ENCODE measurements at places on chromosomes 7 and 10. TPM values are rescaled to one million over a fixed set of nuclear protein-coding genes. Genes with fewer than 3 reads are reported as not detected.

- H3K4me3 ChIP-seq, result no peak overlapping the region
- H3K27ac ChIP-seq, result no peak overlapping the region
- H3K4me1 ChIP-seq, result no peaks in the 10 kb centered on the region
- no peak for DNase-seq
Observed at GRCh38 chr7:91618776-91619765, 261.4 kb downstream of the MTERF1 start.

ACTL6B gene
- not detected for total RNA-seq

GRCh38 chr10:86664341-86665217 lies 3.7 kb upstream of the LDB3 start:
- no peaks in the 10 kb centered on the region for H3K27me3 ChIP-seq
- DNase-seq, result no peak
- H3K27ac ChIP-seq, result no peak overlapping the region

CLDN15 gene
- total RNA-seq, result 20.3 TPM

TMEM225B gene
- 0.70 TPM for total RNA-seq

UPK3BL2 gene
- total RNA-seq, result 7.7 TPM

CYP3A4 gene
- total RNA-seq, result not detected

- H3K27ac ChIP-seq, result no peak overlapping the region
- H3K27me3 ChIP-seq, result no peaks in the 10 kb centered on the region
- H3K36me3 ChIP-seq, result no peaks in the 10 kb centered on the region
- no peak overlapping the region for H3K4me3 ChIP-seq
Observed at GRCh38 chr10:82211346-82211745, 336.4 kb downstream of the NRG3 start.

GRCh38 chr10:112461029-112461887 lies 14.2 kb downstream of the VTI1A start:
- H3K27ac ChIP-seq, result no peak overlapping the region
- DNase-seq, result no peak
- H3K4me1 ChIP-seq, result no peaks in the 10 kb centered on the region
- H3K27me3 ChIP-seq, result no peaks in the 10 kb centered on the region

CEP55 gene
- 44.4 TPM for total RNA-seq

GRCh38 chr7:70807650-70808049 lies 324.3 kb upstream of the GALNT17 start:
- no peaks in the 10 kb centered on the region for H3K27me3 ChIP-seq
- no peak for DNase-seq
- H3K27ac ChIP-seq, result no peak overlapping the region
- no peaks in the 10 kb centered on the region for H3K36me3 ChIP-seq

HOXA6 gene
- not detected for total RNA-seq

DNA sequence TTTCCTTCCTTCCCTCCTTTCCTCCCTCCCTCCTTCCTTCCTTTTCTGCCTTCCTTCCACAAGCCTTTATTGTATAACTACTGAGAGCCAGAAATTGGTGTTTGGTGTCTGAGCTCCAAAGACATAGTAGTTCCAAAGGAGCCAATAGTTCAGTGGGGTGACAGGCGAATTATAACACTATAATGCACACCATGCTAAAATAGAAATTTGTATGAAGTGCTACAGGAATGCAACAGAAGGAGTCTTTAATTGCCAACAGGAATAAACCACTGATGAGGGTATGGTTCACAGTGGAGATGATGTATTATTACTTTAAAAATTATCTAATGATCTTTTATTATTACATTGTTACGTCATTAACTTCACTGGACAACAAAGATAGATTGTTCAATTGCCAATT lies 158.8 kb upstream of the SP8 start:
- no peaks in the 10 kb centered on the region for H3K4me1 ChIP-seq
- H3K4me3 ChIP-seq, result no peak overlapping the region
- no peaks in the 10 kb centered on the region for H3K36me3 ChIP-seq
- H3K27ac ChIP-seq, result no peak overlapping the region
- H3K27me3 ChIP-seq, result no peaks in the 10 kb centered on the region

PTEN gene
- total RNA-seq, result 49.5 TPM

All from CD8-positive, alpha-beta memory T cell (primary cell).